SW 1271 (cell line): ENCODE measurements at places on chromosomes 2 and 18.

GRCh38 chr2:188327518-188328213, 36.0 kb downstream of the GULP1 start:
- DNase-seq: no peak

GRCh38 chr2:7646661-7647060, 729.4 kb downstream of the RNF144A start:
- DNase-seq: no peak

DNA sequence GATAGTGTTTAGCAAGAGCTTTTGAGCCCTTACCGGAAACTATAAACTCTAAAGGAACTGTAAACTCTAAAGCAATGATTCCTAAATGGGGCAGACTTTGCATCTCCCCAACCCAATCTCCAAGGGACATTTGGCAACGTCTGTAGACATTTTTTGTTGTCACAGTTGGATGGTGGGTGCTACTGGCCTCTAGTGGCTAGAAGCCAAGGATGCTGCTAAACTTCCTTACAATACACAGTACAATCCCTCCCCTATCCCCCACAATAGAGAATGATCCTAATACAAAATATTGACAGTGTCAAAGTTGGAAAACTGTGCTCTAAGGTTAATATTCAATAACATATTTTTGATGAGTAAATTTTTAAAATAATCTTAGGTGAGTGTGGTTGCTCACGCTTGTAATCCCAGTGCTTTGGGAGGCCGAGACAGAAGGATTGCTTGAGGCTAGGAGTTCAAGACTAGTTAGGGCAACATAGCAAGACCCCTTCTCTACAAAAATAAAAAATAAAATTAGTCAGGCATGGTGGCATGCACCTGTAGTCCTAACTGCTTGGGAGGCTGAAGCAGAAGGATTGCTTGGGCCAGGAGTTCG, 66.7 kb downstream of the PTPN4 start:
- peak; percentile 60 for DNase-seq

DNA sequence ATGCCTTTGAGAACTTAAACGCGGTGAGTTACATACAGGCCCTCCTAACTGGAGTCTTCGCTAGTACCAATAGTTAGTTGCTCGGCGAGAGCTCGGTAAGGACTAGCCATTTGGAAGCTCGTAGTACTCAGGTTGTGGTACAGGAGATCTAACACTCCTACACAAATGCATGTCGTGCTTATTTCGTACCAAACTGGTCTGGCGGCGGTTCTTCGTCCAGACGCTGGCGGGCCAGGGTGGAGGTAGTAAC, 346 bp upstream of the VRK2 start:
- no peak for DNase-seq

DNA sequence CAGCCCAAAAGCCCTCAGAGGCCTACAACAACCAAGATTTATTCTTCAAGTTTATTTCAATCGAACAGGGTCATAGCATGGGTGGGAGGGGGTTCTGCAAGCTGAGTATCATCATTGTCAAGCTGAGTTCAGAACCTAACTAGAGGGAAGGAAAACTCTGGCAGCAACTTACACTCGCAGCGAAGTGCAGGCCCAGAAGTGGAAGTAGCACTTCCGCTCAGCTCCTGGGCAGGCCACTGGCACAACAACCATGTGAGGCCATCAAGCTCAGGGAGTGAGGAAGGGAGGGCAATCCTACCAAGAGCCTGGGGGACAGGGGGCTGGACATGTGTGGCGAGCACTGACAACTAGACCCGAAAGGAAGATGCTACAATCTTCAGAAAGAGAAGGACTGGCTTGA, 4.8 kb downstream of the UXS1 start:
- no peak for DNase-seq

DNA sequence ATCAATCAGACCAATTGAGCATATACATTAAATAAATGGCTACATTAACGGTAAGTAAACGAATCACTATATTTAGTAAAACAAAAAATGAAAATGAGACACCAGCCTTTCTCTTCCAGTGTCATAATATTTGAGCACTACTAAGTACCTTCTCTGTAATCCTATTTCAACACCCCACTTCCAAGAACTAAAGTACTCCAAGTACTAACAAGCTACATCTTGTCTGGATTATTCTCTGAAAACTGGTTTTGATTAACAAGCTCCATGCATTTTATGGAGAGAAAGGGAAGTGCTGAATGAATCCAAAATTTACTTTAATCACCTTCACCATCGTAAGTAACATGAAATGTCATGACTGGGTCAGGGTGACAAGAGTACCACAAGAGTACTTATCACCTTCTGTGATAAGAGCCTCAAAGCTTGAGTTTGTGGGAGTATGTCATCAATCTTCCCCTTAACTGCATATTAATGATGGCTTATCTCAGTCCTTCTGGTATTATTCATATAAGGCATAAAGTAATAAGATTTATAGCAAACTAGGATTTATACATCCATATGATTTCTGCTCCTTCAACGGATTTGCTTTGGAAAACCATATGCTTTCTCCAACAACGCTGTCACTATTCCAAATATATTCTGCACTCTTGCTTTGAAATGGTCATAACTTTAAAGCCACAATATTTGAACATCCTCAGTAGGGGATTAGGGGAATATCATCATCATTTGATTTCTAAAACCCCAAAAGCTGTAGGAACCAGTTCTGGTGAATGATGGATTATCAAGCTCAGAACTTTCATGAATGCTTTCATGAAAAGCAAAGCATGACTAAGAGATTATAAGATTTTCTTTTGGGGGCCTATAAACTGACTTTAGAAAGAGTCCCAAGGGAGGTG, 127.0 kb downstream of the ANTXR1 start:
- no peak for DNase-seq

DNA sequence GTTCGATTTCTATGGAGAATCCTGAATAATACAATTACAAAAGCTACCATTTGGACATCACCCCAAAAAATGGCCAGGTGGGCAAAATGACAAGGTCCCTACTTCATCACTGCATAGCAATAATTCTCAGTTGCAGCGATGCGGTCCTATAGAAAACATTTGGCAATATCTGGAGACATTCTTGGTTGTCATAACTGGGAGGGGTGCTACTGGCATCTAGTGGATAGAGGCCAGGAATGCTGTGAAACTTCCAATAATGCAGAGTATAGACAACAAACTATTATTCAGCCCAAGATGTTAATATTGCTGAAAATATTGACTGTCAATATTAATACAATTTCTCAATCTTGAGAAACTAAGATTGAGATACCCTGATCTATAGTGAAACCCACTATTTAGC, 637.8 kb upstream of the PKDCC start:
- DNase-seq: no peak

GRCh38 chr18:35415511-35416073, 38.5 kb upstream of the ZNF396 start:
- DNase-seq: no peak

DNA sequence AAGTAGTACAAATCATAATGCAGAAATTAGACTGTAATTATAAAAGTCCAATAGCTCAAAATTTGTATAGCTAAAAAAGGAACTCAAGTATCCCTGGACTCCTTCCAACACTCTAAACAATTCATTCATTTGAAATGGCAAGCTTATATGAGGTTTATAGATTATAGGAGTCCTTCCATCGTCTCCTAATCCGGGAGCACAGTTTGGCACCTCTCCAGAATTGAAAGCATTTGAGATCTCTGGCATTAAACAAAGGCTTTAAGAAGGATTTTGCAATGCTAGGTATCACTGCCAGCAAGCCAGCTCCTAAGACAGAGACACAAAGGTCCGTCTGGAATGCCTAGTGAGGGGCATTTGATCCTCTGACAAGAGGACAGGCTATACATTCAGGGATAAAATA, 90.9 kb downstream of the ACVR1 start:
- no peak for DNase-seq

DNA sequence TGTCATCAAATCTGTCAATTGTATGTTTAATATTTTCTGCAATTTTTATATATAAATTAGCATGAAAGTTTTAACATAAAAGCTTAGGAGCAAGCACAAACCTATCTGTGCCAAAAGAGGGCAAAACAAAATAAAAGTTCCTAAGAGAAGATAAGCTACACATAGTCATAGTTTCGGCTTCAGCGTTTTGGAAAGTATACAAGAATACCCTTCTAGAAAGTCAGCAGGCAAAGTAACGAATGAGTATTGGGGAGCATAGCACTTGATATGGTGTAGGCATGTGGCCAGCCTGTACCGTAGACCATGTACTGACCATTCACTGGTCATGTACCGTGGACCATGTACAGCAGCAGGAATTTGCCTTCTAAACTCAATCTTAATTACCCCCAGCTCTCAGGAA, 156.1 kb downstream of the TMEM247 start:
- DNase-seq: no peak

DNA sequence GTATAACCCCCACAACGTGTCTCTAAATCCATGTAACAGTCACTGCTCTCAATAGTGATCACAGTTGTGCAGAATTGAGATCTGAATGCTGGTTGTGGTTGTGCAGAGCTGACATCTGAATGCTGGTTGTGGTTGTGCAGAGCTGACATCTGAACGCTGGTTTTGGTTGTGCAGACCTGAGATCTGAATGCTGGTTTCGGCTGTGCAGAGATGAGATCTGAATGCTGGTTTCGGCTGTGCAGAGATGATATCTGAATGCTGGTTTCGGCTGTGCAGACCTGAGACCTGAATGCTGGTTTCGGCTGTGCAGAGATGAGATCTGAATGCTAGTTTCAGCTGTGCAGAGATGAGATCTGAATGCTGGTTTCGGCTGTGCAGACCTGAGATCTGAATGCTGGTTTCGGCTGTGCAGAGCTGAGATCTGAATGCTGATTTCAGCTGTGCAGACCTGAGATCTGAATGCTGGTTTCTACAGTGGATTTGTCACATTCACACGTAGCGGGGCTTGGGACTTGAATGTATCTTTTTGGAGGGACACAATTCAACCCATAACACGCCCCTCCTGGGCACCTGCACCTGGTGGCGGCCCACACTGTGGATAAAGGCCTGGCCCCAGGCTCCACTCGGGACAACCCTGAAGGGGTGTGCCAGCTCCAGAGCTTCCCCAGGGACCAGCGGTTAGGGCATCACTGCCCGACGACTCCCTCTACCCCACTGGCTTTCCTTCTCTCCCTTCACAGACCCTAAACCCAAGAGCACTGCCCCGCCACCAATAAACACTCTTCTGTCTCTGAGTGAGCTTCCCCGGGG, 51.1 kb upstream of the SLC66A3 start:
- no peak for DNase-seq

- DNase-seq: no peak
These were observed 52.1 kb downstream of the NCK2 start for GRCh38 chr2:105796791-105797190.

GRCh38 chr2:150154308-150154797, 333.1 kb downstream of the RND3 start:
- no peak for DNase-seq

DNA sequence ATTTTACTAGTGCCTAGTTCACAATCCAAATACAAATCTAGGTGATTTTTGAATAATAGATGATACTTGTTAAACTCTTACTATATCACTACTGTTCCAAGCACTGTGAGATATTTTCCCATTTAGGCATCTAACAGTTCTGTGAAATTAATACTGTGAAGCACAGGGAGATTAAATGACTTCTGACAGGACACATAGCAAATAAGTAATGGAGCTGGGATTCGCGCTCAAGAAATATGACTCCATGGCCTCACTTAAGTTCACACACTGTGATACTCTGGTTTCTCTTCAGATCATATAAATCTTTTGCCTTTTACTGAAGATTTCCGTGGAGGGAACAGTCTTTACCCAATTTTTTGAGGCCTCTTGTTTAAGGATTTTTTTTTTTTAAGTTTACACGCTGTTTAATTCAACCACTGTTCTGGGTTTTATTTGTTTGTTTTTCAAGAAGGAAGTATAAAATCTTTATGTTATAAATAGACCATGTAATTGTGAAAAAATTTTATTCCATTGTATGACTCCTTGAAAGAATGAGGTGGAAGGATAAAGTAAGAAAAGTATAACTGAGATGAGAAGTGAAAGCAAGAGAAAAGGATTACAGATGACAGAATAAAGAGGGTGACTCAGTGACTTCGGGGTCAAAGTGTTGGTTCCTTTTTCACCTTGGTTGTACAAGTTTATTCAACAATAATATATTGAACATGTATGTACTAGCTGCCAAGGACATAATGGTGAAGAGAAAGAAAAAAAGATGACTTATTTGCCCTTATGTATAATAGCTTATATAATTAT, 30.2 kb downstream of the RBM45 start:
- no peak for DNase-seq

DNA sequence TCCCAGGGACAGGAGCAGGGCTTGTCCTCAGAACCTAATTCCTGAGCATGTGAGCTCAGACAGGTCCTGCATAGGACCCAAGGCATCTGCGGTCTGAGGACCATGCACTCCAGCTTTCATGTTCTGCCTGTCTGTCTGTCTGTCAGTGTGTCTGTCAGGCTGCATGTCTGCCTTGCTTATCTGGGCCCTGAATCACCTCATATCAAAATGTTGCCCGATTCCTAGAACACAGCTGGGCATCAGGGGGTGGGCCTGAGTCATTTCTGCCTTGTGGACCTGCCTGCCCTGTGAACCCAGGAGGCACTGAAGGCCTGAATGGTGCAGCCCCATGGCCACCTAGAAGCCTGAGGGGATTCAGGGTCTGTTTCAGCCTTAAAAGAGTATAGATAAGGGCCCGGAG, 22.1 kb downstream of the INHBB start:
- no peak for DNase-seq

GRCh38 chr2:170610615-170611014, 104.5 kb upstream of the SP5 start:
- DNase-seq: no peak

- DNase-seq: no peak
These were observed 1855.7 kb upstream of the CELF4 start for GRCh38 chr18:39421276-39421675.

GRCh38 chr18:10135302-10135926, 221.6 kb downstream of the VAPA start:
- no peak for DNase-seq

- DNase-seq: no peak
These were observed 164.1 kb downstream of the FBXO15 start for GRCh38 chr18:73983496-73983895.

GRCh38 chr2:155266109-155266508, 567.6 kb downstream of the KCNJ3 start:
- DNase-seq: no peak

DNA sequence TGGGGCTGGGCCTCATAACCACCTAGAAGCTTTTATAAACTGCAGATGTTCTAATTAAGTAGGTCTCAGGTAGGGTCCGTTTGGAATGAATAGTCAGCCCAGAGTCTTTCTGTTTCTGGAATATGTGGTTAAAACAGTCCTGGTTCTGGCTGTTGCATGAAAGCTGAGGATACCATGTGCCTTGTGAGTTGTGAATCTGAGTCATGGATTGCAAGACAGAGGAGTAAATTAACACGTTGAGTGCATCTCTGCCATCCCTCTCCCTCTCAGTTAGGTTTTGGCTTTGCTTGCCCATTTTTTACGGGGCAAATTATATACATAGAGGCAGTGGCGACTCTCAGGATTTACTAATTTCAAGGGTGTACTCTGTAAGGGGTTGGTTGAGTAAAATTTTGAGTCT, 59.1 kb downstream of the NCK2 start:
- DNase-seq: no peak
